ENCODE measurements at places on chromosomes 12 and 14. TPM values are rescaled to one million over a fixed set of nuclear protein-coding genes. Genes with fewer than 3 reads are reported as not detected.

- no peak for ATAC-seq
Observed at GRCh38 chr12:89702503-89702902, 6.1 kb downstream of the ATP2B1 start.

DNA sequence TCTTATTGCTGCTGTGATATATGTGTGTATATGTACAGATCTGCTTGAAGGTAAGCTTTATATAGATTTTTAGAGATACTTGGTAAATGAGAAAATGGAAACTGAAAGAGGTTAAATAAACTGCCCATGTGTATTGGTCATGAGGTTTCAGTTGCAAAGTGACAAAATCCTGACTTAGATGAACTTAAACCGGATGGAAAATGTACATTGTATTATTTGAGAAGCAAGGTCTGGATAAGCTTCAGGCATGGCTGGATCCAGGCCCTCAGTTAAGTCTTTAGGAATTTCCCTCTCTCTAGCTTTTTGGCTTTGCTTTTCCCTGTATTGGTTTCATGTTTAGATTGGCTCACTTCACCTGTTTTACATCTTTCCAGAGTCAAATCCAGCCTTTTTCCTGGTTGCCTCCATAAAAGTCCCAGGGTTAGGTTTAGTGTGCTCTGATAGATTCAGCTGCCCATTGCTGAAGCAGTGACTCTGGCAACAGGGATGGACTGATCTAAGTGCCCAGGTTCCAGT is 21.0 kb upstream of the MAP1LC3B2 start:
- ATAC-seq, result no peak

GRCh38 chr14:73754911-73755360 is 40.8 kb upstream of the PNMA1 start:
- no peak for ATAC-seq

GRCh38 chr14:75427482-75428229 is at the start of gene JDP2:
Gene JDP2 (plus strand): TSS chr14:75428022. CDS start chr14:75437921, 9,899 bp downstream.
- ATAC-seq, result peak; percentile 93

DNA sequence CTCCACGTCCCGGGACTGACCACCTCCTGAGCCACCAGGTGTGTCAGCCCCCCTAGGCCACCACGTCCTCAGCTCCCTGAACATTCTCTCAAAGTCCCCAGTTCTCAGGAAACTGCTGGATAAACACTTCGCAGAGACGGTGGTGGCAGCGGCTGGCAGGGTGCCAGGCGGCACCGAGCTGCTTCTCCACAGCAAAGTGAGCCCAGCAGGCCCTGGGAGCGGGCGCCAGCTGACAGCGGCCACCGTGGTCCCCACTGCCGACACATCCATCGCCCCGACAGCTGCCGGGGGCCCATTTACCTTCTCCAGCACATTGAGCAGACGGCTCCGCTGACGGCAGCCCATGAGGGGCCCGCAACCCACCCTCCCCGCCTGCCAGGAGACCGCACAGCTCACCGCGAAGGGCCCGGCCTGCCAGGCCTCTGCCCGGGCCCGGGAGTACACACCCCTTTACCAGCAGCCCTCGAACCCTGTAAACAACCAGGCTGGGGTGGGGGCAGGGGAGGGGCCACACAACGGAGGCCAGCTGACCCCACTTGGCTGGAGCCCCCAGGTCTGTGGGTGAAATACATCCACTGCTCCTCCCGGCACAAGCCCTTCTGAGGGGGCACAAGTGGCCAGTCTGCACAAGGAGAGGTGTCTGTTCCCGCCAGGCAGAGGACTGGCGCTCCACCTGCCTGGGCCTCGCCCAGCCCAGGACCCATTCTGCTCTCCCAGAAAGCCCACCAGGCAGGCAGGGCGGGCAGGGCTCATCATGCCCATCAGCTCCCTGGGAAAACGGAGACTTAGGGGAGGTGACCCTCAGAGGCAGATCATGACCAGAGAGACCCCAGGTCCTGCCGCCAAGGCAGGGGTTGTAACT is 10.5 kb downstream of the AKT1 start:
- no peak for ATAC-seq

- ATAC-seq, result no peak
Observed at GRCh38 chr12:93008044-93008778, 79.1 kb upstream of the EEA1 start.

DNA sequence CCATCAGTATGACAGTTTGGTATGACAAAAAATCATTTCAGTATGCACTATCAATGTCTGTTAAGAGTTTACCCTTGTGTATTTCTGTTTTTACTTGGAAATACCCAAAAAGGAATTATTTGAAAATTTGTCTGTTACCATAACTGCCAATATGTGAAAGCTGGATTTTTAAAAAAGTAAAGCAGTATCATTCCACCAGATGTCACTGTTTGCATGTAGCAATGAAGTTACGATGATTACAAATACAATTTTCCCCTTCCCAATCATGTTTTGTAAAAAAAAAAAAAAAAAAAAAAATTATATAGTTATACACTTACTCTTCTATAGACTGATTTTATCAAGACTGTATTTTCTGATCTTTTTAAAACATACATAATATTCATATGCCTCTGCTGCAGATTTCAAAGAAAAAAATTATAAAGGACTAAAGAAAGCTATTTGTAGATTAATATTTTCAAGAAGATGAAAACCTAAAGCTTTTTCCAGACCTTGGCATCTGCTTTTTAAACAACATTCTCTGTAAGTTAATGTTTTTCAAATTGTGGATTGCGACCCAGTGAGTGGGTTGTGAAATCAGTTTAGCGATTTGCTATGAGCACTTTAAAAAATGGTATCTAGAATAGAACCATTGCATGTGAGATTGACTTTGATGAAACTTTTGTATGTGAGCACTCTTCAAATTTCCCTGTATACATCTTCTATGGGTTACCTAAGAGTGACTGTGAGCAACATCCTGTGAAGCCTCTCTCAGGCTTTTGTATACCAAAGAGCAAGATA is 114.2 kb downstream of the TTC6 start:
- no peak for ATAC-seq

DNA sequence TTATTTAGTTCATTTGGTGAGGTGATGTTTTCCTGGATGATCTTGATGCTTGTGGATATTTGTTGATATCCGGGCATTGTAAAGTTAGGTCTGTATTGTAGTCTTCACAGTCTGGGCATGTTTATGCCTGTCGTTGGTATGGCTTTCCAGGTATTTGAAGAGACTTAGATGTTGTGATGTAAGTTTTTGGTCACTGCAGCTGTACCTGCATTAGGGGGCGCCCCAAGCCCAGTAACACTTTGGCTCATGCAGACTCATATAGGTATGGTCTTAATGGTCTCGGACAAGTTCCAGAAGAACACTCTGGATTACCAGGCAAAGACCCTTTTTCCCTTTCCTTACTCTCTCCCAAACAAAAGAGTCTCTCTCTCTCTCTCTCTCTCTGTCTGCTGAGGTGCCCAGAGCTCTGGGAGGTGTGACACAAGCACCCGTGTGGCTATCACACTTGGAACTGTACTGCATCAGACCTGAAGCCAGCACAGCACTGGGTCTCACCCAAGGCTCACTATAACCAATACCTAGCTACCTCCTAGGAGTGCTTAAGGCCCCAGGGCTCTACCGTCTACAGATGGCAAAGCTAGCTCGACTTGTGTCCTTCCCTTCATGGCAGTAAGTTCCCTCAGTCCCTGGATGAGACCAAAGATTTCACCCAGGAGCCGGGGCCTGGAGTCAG is 425.8 kb upstream of the ATXN7L3B start:
- ATAC-seq, result no peak

GRCh38 chr12:114192013-114192412 is 213.9 kb downstream of the TBX5 start:
- no peak for ATAC-seq

The TTC9 gene
- total RNA-seq, result 7.3 TPM

The GYS2 gene
- total RNA-seq, result not detected

The KLRB1 gene
- total RNA-seq, result 0.20 TPM

The CCNT1 gene
- total RNA-seq, result 20.8 TPM

The TEX52 gene
- total RNA-seq, result not detected
